ENCODE measurements at places on chromosomes 7 and 10.

DNA sequence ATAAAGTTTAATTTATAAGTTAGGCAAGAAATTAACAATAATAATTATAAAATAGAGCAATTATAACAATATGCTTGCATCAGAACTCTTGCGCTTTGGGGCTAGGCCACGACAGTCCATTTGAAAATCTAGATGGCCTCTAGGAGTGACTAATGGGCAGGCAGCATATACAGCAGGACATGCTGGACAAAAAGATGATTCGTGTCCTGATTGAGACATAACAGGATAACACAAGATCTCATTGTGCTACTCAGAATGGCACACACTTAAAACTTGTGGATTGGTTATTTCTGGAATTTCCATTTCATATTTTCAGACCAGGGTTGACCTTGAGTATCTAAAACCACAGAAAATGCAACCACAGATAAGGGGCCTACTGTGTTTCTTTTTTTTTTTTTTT, 27.5 kb downstream of the CTNNA3 start:
- DNase-seq: no peak

GRCh38 chr10:124043310-124044142, 49.9 kb downstream of the CHST15 start:
- no peak for DNase-seq

DNA sequence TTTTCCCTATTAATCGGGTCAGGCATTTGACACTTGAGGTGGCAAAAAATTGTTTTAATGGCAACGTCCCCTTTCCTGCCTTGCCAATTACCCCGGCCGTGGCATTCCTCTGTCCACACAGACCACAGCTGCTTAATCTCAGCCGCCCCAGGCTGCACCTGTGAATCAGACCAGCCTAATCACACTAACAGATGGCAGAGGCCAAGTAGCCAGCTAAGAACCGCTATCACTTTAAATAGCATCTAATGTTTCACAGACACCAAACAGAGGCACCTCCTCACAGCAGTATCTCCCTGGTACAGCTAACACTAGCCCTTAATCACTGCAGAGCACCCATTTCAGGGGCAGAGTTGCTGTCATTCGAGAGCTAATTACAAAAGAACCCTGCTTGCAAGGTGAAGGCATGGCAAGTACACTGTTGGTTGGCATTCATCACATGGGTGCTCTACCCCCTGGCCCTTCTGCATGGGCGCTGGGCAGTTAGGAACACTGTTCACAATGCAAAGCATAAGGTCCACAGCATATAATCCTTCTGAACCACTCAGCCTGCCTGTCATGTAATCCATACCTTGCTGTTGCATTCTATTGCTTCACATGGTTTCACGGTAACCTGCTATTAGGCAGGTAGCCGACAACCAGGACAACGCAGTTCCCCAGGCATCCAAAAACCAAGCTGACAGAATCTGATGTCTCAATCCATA, 38.8 kb downstream of the FGFR2 start:
- no peak for DNase-seq

GRCh38 chr10:111410740-111411139, 333.9 kb downstream of the ADRA2A start:
- peak; percentile 24 for DNase-seq

DNA sequence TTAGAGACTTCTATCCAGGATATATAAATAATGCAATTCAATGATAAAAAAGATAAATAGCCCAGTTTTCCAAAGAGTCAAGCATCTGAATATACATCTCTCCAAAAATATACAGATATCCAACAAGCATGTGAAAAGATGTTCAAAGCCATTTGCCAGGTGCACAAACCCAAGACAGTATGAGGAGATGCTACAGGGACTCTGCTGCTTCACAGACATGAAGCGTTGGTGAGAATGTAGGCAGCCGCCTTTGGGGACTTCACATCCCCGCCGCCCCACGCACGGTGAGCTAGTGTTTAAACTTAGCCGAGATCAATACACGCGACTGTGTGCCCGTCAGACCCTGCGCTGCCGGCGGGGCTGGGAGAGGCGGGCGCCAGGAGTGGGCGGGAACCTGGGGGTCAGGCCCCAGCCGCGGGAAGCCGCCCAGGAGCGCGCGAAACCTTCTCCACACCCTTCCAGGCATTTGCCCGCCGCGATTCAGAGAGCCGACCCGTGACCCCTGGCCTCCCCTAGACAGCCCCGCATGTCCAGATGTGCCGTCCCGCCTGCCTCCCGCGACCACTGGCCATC, 927 bp upstream of the ALOX5 start:
- DNase-seq: no peak

DNA sequence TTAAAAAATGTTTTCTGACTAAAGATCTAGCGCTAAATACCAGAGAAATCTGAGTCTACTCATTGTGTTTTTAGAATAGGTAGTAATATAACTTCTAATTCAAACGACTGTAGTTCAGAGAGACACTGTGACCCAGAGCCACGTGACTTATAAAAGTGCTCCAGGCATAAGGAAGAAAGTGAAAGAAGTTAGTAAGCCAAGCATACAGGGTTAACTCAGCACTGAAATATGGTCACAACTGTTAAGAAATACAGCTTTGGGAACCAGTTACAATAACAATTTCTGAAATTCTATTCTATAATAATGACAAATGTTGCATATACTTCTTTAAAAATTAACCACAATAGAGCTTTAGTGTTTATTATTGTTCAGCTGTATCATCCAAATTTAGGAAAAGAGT, 119.1 kb downstream of the TFEC start:
- no peak for DNase-seq

DNA sequence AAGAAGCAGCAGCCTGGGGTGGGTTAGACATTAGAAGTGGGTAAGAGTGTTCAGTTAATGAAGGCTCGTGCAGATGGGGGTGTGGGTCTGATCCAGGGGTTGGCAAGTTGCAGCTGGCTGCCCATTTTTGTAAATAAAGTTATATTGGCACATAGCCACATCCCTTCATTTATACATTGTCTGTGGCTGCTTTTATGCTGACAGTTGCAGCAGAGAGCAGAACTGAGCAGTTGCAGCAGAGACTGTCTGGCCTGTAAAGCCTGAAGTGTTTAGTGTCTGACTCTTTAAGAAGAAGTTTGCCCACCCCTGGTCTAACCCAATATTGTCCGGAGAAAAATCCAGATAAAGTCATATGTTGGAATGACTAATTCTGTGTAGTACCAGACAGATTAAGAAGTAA, 38.1 kb downstream of the GLRX3 start:
- no peak for DNase-seq

GRCh38 chr10:43111101-43111500, 27.1 kb upstream of the CSGALNACT2 start:
- no peak for DNase-seq

DNA sequence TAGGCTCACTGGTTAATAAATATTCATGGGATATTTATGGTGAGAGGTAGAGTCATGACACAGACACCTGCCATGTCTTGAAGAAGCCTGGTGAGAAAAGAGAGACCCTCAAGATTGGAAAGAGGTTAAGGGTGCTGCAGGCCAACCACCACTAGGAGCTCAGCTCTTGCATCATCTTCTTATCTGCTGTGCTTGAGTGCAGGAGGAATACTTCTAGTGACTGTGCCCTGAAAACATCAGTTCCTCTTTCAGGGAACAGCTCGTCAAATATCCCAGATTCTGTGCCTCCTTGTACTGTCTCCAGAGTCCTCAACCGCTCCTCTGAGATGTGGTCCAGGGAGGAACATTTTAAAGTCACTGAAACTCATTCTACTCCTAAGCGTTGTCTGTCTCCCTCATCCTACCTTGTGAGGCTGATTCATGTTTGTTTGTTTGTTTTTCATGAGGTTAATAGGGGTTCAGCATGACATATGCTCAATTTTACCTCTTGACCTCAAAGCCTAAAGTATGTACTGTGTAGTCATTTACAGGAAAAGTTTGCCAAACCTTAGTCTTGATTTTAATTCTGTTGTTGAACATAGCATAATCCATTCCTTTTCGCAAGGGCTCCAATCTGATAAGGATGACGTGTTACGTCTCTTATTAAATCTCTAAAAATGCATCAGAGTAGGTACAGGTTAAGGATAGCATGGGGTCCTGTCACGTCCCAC, 293.1 kb downstream of the C7orf25 start:
- no peak for DNase-seq

DNA sequence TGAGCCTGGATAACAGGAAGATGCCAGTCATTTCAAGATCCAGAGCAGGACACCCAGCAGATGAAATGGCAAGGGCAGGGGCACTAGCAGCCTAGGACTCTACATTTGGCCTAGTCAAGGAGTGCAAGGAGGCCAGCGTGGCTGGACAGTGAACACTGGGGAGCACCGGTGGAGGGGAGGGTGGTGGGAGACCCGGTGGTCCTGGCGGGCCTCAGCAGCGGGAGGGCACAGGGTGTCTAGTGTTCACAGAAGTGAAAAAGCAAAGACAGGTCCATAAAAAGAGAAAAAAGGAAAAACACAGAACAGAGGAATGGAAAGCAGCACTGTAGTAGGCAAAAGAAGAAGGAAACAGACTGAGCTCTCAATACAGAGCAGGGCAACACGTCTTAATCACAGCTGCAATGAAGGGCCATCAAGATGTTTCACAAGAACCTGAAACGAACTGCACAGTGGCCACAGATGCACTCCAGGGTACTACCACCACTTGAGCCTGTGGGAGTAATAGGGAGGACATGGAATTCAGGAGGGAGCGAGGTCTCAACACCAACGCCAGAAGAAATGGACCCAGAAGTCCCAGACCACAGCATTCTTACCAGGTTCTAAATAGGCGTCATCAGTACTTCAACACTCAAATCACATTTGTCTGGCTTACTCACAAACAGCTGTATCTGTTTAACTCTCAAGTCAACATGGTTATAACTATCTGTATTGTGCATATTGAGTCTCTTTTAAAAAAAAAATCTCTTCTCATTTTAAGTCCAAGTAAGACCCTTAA, 573.7 kb downstream of the PARD3 start:
- no peak for DNase-seq

DNA sequence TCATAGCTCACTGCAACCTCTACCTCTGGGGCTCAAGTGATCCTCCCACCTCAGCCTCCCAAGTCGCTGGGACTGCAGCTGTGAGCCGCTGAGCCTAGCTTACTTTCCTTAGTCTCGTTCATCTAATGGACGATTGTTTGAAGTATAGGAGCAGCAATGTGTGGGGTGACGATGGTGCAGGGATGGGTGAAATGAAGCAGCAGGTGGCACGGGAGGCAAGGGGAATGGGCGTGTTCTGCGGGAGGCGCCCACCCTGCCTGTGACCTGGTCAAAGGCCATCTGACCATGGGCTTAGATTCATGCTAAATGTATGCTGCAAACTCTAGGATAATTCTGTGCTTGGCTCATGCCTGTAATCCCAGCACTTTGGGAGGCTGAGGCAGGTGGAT, 210.7 kb downstream of the MAD1L1 start:
- no peak for DNase-seq

- DNase-seq: no peak
These were observed 6.3 kb upstream of the IL2RA start for GRCh38 chr10:6068422-6068821.

- no peak for DNase-seq
These were observed 76.3 kb upstream of the GSDME start for GRCh38 chr7:24833549-24833948.

- no peak for DNase-seq
These were observed 9.9 kb downstream of the PRKAG2 start for GRCh38 chr7:151866761-151867655.
